Stimulated activated CD8-positive, alpha-beta memory T cell treated with anti-CD3 and anti-CD28 coated beads, Interleukin-4, amount 100 ng/mL, for 1 hour (primary cell): ENCODE measurements at places on chromosomes 5 and 9.

GRCh38 chr9:130288926-130289690 is 23.5 kb downstream of the HMCN2 start:
- DNase-seq: no peak

DNA sequence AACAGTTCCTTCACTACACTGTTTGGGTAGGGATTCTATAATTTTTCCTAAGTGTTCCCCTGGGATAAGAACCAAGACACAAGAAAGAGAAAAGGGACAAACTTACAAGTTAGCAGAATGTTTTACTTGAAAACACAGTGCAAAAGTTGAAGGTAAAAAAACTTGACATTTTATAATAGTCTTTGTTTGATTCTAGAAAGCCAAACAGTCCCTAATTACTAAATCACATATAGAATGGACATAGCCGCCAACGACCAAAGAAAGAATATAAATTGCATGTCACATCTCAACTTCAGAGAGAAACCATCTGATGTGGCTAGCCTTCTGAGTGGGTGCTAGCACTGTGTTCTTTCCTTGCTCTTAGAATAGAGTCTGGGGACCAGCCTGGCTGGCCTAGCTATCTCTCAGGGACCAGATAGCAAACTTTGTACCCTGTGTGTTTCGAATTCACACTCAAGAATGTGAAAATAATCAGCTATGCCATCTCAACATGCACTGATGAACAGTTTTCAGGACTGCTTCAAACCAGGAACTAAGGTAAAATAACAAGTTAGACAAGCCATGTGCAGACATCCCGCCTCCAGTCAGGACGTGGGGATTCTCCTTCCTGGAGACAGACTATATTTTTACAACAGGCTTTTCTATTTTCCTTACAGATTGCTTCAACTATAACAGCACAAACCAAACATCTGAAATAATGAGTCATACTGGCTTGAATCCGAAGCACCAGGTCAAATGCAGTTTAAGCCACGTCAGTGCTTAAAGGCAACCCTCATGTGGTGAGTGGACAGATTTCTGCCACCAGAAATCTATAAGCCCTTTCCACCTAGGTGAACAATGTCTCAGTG is 53.7 kb downstream of the LHFPL2 start:
- DNase-seq: no peak

GRCh38 chr9:34759432-34760134 is 49.6 kb upstream of the CCL21 start:
- DNase-seq: no peak

- no peak for DNase-seq
Observed at GRCh38 chr5:35488055-35488454, 129.6 kb upstream of the SPEF2 start.

DNA sequence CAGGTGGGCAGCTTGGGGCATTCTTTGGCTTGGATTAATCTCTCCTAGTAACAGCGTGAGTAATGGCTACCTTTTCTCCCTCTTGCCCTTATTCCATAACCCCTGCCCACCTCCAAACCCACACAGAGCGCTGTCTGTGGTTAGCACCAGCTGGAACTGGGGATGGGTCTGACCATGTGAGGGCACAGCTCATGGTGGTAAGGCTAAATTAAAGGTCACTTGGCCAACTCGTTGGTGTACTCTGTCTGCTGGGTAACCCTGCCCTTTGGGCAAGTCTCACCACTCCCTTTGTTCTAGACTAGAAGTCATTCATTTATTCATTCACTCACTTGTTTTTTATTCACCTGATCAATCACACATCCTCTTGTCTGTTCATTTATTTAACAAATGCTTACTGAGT is 27.8 kb downstream of the PPARGC1B start:
- no peak for DNase-seq

DNA sequence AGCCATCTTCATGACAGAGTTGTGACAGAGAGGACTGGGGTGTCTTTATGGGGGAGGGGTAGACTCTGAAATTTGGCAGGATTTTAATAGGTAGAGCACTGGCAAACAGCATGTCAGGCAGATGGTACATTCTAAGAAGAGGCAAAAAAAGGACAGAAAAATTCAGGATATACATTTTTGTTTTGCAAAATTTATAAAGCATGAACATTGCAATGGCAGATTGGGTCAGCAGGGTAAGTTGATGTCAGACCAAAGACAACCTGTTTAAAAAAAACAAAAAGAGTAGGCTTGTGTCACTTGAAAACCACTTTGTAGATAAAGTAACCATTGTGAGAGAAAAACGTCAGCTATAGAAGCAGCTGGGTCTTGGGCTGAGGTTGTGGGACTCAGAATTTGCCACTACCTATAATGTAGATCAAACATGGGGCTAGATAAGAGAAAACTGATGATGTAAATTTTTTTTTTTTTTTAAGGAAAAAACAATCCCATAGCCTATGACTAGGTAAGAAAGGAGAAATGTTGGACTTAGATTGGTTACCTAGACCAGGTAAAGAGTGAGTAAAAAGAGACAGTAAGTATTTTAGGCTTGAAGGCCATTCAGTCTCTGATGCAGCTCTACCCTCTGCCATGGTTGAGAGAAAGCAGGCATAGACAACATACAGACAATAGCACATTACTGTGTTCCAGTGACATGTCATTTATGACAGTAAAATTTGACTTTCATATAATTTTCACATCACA is 8.3 kb downstream of the CAMK4 start:
- no peak for DNase-seq

GRCh38 chr9:109477258-109478050 is 20.7 kb downstream of the PTPN3 start:
- no peak for DNase-seq

GRCh38 chr5:168015506-168015905 is 275.9 kb upstream of the WWC1 start:
- no peak for DNase-seq

DNA sequence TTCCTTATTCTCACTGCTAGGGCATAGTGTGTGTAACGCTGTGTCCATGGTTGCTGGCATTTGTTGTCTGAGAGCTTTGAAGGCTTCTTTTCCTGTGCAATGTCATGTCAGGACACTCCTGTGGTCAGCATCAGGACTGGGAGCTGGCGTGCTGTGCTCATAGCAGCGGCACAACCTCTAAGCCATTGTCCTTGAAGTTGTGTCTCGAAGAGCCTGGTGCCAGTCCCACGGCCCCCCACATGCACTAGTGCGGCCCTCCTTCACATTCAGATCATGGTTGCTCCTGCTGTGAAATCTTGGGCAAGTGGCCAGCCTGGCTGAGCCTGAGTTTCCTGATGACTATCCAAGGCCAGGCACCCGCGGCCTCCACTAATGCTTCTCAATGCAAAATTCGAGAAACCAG is 32.4 kb downstream of the PDZD2 start:
- DNase-seq: no peak

GRCh38 chr9:1722404-1722803 is 292.7 kb upstream of the SMARCA2 start:
- no peak for DNase-seq

- DNase-seq: no peak
Observed at GRCh38 chr5:5418764-5419163, 3.7 kb upstream of the ICE1 start.

GRCh38 chr5:151663617-151664293 is 23.0 kb downstream of the SPARC start:
- DNase-seq: no peak

- no peak for DNase-seq
Observed at GRCh38 chr5:56409331-56410190, 176.4 kb upstream of the ANKRD55 start.

GRCh38 chr9:78357165-78357873 is 60.4 kb downstream of the PSAT1 start:
- no peak for DNase-seq

DNA sequence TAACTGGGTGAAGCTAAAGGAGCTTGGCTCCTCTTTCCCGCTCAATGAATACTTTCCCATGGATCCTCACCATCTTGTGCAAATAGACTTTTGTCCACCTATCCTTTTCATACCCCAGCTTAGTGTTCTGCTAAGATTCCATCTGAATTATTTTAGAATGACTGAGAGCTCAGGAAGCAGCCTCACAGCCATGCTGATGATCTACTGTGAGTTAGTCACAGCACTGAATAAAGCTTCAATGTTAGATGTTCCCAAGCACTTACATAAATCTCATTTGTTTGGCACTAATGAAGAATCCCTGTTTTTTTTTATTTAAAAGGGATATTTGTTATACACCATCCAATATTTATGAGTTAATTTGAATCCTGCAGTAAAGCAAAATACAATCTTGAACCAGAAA is 317.6 kb upstream of the TRPC7 start:
- no peak for DNase-seq

DNA sequence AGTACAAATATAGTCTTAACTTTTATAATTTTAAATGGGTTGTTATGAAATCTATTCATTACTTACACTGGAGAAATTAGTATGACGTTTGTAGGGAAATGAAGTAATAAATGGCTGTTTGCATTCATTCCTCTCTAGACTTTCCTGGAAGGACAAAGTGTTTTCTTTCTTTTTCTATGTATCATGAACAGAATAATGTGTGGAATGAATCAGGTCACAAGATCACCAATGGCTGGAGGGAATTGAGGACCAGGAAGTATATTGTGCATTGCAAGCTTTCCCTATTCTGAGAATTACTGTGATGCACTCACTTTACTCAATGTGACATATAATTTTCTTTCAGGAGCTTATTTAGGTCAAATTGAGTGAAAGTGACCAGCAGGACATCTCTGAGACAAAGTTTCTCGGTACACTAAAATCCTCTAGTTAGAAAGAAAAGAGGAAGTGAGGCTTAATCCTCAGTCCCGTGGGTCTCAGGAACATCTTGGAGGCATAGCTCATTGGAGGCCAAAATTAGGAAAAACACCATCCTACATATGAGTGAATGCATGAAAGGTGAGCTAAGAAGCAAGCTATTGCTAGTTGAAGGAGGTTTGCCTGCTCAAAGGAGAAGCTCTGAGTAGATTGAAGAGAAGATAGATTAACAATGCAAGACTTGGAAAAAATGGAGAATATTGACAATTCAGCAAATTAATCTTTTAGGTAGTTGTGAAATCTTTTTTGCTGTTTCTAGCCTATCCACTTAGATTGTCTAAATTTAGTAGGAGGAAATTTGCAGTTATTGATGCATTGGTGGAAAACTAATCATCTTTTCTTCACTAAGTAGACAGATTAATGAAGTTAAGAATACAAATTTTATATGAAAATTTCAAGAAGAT is 28.0 kb downstream of the ERAP2 start:
- no peak for DNase-seq

DNA sequence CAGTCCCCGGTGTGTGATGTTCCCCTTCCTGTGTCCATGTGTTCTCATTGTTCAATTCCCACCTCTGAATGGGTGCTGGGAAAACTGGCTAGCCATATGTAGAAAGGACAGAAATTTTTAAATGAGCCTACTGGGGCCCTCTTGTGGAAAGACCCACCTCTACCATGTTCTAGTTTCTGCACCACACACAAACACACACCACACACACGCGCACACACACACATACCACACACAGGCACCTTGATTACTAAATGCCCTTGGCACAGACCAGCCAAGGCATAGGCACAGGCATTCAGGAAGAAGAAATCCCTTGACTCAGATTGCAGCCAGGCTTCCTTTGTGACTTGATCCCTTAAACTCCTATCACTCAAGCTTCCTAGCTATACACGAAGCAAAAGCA is 60.5 kb downstream of the SIL1 start:
- DNase-seq: no peak

DNA sequence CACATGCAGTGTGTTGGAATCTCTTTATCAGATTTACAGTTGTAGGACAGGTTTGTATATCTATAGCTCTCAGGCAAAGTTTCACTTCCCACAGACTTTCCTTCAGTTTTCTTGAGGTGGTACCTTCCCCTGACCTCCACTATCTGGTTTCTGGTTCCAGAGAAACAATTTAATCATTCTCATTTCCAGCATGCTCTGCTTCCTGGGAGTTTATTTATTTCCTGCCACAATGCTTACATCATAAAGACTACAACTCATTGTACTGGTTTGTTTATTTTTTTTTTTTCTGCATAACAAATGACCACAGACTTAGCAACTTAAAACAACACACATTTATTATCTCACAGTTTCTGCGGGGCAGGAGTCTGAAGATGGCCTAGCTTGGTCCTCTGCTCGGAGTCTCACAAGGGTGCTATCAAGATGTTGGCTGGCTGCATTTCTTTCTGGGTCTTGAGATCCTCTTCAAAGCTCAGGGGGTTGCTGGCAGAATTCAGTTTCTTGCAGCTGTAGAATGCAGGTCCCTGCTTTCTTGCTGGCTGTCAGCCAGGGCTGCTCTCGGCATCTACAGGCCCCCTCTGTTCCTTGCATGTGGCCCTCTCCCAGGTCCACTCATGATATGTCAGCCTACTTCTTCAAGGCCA is 247.7 kb downstream of the ENC1 start:
- no peak for DNase-seq

DNA sequence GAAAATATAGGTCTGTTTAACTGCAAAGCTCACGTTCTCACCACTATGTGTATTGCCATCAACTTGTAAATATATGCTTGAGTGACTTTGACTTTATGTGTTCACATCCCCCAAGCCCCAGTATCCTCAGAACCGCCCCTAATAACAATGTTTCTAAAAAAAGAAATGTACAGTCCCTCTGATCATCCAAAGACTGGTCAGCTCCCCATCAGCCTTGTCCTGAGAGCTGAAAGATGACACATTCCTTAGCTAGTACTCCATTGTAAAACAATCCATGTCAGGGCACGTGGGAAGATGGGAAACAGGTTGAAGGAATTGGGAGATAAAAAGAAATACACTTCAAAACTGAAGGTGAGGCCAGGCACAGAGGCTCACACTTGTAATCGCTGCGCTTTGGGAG is 279.4 kb upstream of the WWC1 start:
- no peak for DNase-seq

DNA sequence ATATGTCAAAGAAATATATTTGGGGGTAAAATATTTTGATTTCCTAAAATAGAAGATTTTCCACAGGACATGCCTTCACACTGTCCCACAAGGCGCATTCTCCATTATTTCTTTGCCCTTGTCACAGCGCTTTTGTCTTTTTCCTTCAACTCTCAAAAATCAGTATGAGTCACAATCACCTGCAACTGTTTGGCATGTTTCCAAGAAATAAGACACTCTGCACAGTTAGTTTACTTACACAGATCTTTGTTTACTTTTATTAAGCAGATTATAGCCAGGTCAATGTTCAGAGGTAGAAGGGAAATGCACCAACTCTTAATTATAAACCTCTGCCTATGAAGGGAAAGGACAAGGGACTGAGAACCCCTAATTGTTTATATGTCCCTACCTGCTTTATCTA is 9.5 kb downstream of the CEMIP2 start:
- DNase-seq: no peak

GRCh38 chr9:95197692-95198271 is 119.7 kb downstream of the FANCC start:
- no peak for DNase-seq

GRCh38 chr9:75378036-75378435 is 289.7 kb downstream of the OSTF1 start:
- no peak for DNase-seq

DNA sequence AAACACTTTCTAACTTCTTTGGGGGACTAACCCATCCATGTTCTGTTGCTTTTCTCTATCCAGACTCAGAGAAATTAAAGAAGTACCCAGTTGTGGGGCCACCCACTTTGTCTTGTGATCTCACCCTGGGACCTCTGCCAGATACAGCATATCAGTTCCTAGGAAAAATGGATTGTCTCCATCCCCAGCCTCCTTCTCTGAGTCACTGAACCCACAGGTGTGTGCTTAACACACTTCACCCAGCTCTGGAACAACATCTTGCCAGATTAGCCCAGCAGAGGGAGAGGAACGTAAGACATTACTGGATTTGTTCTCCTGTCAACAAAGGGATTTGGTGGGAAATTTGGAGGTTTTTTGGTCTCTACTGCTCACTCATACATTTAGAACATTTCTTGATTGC is 19.2 kb downstream of the FAM240B start:
- no peak for DNase-seq

GRCh38 chr5:138641547-138642298 is 66.5 kb upstream of the HSPA9 start:
- DNase-seq: peak; percentile 46
